ENCODE measurements at places on chromosomes 6 and 20.

DNA sequence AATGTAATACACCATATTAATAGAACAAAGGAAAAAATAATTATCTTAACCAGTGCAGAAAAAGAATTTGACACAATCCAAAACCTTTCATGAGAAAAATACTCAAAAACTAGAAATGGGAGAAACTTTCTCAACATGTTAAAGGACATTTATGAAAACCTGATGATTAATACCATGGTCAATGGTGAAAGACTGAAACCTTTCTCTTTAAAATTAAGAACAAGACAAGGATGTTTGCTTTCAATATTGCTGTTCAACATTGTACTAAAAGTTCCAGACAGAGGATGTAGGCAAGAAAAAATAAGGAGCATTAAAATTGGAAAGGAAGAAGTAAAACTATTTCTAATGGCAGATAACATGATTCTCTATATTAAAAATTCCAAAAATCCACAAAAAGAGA is 981.3 kb upstream of the FLRT3 start:
- no peak for DNase-seq

GRCh38 chr20:16243470-16243869 is 329.8 kb downstream of the KIF16B start:
- no peak for DNase-seq

DNA sequence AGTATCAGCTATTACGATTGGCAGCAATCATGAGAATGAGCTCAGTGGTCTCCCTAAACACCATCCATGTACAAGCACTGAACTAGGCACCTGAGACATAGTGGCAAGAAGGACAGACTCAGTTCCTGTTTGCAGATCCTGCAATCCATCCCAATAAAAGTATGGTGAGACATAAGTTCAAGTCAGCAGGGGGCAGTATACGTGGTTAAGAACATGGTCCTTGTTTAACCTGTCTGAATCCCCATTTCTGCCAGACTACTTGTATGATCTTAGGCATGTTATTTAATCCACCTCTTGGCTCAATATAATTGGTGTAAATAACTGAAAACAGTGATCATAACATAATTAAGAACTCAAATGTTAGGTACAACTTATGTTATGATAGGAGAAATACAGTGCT is 33.2 kb upstream of the PNISR start:
- peak; percentile 33 for DNase-seq

DNA sequence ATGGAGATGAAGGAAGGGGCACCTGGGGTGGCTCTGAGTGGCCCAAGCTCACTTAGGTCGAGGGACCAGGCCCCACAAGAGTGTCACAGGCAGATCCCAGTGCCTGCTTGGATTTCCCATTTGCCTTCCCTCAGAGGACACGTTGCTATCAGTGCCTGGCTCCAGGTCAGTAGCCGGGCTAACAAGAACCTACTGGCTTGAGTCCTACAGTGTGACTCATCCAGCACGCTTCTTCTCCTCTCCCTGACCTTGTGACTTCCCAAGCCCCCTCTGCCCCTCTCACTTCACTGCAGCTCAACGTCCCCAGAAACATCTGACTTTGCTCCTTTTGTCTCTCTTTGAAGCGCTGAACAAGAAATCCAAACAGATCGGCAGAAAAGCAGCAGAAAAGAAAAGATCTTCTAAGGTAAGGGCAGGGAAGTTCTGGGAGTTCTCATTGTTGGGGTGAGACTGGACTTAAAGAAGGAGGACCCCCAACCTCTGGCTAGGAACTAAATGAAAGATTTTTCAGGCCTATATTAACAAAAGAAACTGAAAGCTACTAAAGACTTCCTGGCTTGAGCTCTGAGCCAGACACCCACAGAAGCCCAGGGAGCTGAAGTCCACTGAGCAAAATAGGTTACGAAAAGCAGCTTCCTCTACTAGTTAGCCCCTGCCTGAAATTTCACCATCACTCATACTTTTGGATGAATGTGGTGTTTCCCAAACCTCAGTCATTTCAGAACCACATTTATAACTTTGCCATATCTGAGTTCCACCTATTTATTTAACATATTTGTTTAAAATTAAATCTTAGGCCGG is 21.5 kb downstream of the ASIP start:
- no peak for DNase-seq

- DNase-seq: no peak
These were observed 243.0 kb downstream of the ATXN1 start for GRCh38 chr6:16518265-16518664.

GRCh38 chr6:36479256-36479655 is 36.5 kb downstream of the KCTD20 start:
- no peak for DNase-seq

GRCh38 chr6:4889701-4890100 is 113.5 kb downstream of the CDYL start:
- DNase-seq: no peak

GRCh38 chr6:49479308-49479970 is 16.3 kb downstream of the CENPQ start:
- DNase-seq: no peak

- no peak for DNase-seq
These were observed 51.2 kb upstream of the GMPR start for GRCh38 chr6:16187176-16187575.

Measured in T-helper 2 cell (primary cell).